Frontal cortex (tissue), 4 donors: ENCODE measurements at places on chromosomes 12 and 14. TPM values are rescaled to one million over a fixed set of nuclear protein-coding genes. Genes with fewer than 3 reads are reported as not detected.

The DTX1 gene
- 18.3 TPM for total RNA-seq

The KRT73 gene
- not detected for total RNA-seq

The EFS gene
- total RNA-seq: 6.9 TPM

The EIF5 gene
- 129 TPM for total RNA-seq
